ENCODE measurements at places on chromosomes 4 and X.
A peak's percentile ranks its signal among the peaks of the same experiment; 100 is the strongest.

- no peak for DNase-seq
Observed at GRCh38 chrX:138872537-138872936, 161.0 kb upstream of the FGF13 start.

- no peak for DNase-seq
Observed at GRCh38 chr4:185002784-185003183, 15.5 kb upstream of the HELT start.

DNA sequence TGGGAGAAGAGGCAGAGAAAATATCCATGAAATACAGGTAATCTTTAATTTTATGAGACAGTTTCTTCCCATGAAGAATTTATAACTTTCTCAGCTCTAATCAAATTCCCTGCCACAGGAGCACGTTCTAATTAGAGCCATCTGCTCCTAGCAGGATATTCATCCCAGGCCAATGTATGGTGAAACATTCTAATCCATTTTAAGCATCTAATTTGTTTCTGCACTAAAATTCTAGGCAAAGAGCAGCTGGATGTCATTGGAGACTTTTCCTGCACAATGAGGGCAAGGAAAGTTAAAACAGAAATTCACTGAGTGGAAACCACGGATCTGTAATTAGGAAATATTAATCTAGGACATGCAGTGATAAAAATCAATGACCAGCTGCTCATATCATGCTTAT is 107.7 kb upstream of the ZFP42 start:
- no peak for DNase-seq

DNA sequence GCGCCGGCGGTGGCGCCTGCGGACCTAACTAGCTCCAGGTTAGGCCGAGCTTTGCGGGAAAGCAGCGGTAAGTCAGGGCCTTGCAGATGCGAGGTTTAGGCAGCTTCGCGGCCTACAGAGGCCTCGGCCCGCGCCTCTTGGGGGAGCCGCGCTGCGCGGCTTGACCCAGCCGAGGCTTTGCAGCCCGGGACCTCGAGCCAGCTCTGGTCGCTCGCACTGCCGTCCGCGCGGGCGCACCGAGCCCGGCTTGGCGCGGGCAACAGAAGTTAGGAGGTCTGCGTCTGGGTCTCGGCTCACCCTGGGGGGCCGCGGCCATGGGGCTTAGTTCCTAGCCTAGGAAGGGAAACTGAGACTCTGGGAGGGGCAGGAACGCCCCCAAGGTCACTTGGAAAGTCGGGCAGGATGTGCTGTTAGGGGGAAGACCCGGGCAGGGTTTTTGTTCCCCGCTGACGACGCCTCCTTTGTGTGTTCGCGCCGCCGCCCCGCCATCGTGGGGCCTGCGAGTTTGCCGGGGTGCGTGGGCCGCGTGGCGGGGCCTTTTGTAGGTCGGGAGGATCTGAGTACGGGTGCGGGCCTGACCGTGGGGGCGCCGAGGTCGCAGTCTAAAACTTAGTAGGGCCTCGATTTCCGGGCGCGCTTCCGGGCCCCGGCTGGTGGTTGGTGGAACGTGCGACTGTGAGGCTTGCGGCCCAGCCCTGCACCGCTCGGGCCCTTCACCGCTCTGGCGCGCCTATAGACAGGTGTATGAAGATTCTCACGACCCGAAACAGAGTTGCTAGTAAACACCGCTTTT is 482 bp downstream of the RNF4 start:
- peak; percentile 25 for DNase-seq

GRCh38 chr4:59380841-59381366 is 1819.2 kb upstream of the ADGRL3 start:
- no peak for DNase-seq

DNA sequence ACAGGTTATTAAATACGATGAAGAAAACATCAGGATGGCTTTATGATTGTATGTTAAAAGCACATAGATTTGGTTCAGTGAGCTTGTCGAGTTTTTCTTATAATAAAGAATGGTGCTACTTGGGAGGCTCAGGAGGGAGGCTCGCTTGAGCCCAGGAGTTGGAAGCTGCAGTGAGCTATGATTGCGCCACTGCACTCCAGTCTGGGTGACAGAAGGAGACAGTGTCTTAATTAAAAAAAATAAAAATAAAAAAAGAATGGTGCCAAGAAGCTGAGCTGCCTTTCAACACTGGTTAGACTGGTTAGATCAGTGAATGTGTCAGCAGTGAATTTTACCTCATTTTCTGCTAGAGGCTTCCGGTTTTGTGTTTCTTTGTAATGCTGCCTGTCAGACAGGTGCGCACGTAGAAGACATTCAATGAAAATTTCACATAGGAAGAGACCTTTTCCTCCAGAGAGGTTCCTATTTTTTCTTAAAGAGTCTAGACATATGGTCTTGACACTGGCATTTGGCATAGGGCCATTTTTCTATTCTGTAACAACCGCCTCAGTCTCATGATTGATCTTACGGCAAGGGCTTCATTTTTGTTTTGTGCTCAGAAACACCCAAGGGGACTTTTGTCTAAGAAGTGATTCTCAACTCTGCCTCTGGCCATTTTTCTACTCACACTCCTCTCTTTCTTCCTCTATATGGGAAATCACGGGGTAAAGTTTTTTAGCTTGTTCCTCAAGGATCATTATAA is 15.0 kb upstream of the ARSF start:
- DNase-seq: no peak

DNA sequence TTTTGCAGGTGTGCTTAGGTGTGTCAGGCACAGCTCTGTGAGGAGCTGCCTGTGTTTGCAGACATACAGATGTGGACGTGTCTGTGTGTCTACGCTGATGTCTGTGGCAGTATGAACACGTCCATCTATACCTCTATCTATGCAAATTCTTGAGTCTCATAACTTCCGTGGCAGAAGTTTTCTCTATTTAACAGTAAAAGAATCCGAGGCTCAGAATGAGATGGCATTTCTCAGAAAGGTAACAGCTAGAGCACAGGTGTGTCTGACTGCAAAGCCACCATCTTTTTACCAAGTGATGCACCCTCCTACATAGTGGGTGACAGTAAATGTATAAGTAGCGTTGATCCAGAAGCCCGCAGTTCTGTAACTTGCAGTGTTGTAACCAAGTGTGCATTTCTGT is 39.9 kb upstream of the CYP4V2 start:
- no peak for DNase-seq

GRCh38 chrX:3445806-3446490 is 99.5 kb upstream of the MXRA5 start:
- no peak for DNase-seq

All from IMR-90 (cell line).